GM04503 (cell line): ENCODE measurements at places on chromosomes 7 and 10.
A peak's percentile ranks its signal among the peaks of the same experiment; 100 is the strongest.

- DNase-seq, result peak; percentile 67
These were observed 20.6 kb downstream of the RBM20 start for GRCh38 chr10:110664483-110665420.

DNA sequence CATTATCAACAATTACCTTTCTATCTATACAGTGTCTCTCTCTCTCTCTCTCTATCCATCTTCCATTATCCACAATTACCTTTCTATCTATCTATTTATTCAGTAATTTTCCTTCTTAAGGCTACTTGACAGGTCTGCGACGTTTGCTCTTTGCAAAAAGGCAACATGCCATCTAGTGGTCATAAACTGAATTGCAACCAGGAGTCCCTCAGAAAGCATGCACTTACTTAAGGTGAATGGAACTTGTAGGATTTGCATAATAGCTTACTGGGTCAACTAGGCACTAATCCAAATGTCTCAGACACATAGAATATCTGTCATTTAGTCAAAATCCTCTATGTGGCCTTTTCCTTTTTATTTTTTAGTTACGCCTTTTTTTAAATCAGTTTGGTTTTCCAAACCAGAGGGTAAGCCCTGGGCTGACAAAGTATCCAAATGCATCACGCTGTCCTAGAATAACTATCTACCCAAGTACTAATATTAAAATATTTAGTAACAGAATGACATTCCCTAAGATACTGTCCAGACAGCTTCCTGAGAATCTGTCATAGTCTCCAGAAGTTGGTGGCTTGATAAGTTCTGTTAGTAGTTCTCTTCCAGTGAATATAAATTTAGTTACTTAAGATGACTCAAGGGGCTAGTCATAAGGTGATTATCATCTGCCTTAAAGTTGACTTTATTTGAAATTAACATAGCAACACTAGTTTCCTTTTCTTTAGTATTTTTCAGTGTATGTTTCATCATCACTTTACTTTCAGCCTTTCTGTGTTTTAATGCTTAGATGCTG is 208.3 kb downstream of the PPP1R3A start:
- DNase-seq, result peak; percentile 34

DNA sequence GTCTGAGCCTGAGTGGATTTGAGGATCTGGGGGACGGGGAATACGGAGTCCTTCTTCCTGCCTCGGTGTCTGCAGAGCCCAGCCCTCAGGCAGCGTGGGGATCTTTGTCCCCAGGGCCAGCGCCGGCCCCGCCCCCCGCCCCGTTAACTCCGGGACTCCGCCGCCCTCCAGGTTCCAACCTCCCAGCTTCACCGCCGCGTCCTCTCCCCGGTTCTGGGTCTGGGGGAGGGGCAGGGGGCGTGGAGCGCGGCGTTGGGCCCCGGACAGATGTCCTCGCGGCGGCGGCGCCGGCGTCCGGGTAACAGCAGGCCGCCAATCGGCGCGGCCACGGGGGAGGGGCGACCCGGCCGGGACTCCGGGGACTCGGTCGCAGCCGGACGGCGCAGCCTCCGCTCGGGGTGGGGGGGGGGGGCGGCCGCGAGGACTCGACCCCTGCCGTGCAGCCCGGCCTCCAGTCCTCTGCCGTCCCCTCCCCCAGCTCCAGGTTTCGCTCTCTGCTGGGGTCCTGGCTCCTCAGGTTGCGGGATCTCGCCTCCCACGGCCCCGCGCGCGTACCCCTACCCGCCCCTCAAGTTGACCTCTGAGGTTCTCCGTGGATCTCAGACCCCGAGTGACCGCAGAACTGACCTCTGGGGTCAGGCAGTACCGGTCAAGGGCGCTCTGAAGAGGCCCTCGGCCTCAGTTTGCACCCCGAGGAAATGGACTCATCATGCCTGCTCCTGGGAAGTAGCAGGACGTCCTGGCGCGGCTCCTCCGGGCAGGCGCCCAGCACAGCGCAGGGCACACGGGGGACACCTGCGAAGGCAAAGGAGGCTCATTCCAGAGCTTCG is 2.3 kb upstream of the ELFN1 start:
- DNase-seq, result no peak

DNA sequence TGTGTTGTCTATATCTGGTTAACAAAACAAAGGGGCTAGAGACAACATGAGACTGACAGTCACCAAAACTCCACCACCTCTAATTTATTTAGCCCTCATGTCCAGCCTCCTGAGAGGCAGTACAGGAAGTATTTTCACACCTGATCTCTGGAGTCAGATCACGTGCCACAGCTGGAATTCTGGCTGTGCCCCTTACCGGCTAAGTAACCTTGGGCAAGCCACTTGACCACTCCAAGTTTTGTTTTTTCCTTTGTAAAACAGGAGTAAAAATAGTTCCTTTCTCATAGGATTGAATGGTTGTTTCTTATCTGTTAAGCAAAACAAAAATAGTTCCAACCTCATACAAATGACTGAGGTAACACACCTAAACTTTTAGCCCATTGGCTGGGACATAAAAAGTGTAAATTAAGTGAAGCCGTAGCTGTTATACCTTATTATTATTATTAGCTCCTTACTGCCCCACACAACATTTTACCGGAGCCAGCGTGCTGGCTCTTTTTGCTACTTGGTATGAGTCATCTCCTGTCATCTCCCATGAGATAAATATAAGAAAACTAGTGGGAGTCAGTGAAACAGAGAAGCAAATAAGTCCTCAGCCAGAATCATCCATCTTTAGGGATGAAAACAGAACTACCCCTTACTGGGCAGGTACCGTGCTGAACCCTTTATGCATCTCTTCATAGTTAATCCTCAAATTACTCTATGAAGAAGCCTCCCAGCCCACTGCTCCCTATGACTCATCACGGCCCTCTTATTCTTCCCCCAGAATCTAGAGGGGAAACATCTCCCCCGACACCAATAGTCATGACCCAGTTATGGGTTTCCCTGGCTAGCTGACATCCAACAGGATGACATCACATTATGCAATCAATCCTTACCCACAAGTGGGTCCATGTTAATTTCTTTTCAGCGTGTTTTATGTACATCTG is 44.9 kb downstream of the PPP1R3C start:
- no peak for DNase-seq

GRCh38 chr7:155193716-155194115 is 104.0 kb upstream of the INSIG1 start:
- DNase-seq, result no peak

DNA sequence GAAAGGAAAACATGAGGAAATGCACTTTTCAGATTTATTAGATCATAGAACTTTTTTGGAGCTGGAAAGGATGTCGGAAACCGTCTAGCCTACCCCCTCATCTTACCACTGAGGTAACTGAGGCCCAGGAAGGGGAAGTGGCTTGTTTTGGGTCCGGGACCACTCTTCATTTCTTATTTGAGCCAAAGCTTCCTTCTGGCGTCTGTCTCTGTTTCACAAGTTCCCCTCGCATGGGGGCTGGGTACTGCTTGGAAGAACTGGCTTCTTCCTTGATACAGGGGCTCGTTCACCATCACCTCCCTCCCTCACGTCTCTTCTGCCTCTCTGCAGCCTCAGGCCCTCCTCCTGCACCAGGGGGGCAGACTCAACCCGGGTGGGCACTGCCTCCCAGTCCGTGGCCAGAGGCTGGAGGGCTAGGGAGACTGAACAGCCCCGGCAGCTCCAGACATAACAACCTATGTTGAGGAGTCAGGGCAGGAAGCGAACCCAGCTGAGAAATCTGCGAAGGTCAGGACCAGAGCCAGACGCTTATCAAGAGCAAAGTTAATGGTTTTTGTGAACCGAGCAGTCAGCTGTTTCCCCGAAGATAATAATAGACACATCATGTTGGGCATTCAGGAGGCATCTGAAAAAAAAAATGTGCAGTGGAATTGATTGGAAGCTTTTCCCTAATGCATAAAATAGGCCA is 12.9 kb downstream of the HTRA1 start:
- no peak for DNase-seq

DNA sequence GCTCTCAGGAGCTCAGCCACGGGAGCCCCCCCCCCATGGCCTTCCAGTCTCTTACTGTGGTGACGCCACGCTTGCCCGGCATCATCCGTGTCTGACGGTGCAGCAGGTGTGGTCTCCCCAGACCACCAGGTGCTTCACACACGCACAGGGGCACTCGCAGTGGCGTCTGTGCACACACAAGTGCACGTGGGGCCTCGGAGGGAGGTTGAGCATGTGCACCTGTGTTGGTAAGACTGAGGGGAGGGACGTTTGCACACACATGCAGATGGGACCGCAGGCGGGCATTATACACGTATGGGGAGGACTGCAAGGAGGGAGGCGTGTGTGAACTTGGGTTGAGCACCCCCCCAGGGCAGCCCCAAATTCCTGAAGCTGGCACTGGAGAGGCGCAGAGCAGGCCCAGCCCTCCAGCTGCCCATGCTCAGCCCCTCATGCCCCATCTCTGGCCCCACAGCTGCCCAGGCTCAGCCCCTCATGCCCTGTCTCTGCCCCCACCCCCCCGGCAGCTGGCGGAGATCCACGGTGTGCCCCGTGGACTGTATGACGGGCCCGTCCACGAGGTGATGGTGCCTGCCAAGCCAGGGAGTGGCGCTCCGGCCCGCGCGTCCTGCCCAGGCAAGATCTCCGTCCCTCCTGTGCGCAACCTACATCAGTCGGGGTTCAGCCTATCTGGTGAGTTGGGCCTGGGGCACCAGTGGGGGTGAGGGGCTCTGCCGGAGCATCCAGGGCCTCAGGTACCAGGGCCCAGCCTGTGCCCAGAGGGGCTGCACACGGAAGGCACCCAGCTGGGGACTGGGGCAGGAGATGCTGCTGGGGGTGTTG is 16.7 kb downstream of the DPYSL4 start:
- DNase-seq, result no peak

GRCh38 chr10:103171278-103171677 is 21.8 kb downstream of the NT5C2 start:
- no peak for DNase-seq

- DNase-seq, result no peak
These were observed 11.0 kb upstream of the TRIM8 start for GRCh38 chr10:102633287-102633686.

GRCh38 chr10:26544932-26545331 is 106.8 kb downstream of the APBB1IP start:
- no peak for DNase-seq

DNA sequence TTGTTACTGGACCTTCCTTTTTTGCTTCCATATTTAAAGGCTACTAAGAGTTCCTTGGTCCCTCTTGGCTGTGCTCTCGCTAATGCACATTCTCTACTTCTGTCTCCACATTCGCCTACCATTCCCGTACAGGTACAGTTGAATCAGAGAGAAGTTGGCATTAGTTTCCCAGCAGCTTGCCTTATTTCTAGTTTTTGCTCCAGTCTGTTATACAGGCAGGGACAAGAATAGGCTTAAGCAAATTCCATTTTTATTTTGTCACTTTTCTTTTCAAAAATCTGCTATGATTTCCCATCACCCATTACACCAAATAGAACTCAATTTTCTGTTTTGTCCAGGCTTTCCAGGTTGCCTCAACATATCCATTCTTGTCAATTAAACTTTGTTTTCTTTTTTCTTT is 29.9 kb downstream of the DYNC1I1 start:
- no peak for DNase-seq

DNA sequence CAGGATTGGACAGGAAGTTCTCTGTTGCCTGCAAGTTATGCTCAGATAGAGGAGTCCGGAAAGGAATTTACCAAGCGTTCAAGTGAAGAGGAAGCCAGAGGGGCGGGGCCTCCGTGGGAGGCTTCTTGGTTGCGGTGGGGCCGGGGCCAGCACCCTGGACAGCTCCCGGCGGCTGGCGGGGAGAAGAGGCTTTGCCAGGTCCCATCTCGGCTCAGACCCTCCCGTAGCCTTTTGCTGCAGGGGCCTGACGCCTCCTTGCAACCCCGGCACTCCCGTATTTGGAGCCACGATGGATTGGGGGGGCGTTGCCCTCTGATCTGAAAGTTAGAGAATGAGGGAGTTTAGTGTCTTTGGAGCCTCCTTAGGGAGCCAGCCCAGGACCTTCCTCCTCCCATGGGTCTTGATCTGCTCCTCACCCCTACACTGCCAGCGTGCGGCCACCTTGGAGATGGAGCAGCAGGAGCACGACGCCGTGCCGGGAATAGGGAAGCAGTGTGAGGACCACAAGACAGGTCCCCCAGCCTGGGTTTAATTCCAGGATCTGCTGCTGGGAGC is 3.1 kb upstream of the SLC18A3 start:
- DNase-seq, result no peak

DNA sequence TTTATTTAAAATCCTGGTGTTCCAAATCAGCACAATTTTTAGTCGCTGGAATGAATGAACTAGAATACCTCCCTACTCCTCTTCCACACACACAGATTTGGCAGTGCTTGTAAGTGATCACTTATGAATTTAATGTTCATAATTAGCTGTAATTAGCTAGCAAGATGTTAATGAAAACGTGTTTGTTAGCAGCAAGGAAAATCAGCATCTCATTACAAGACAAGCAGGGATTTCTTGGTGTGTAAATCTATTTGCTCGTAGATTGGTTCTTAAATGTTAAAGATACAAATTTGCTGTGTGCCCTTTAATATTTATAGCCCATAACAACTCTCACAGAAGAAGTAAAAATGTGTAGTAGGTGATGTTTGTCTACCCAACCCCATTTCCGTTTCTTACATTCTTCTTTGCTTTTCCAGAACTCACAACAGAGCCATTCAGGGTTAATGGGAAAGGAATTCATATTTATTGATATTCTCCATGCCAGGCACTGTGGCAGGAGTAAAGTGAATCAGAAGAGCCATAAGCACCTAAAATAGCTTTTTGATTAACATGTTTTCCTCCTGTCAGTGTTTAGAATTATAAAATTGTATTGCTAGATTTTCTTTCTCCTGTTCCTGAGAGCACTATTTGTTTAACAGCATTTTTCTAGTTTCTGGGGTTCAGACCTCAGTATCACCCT is 49.6 kb downstream of the SEMA3C start:
- DNase-seq, result no peak

GRCh38 chr7:3670898-3671297 is 369.8 kb downstream of the SDK1 start:
- DNase-seq, result no peak

- DNase-seq, result no peak
These were observed 216.9 kb downstream of the DYNC1I1 start for GRCh38 chr7:95989301-95989700.

DNA sequence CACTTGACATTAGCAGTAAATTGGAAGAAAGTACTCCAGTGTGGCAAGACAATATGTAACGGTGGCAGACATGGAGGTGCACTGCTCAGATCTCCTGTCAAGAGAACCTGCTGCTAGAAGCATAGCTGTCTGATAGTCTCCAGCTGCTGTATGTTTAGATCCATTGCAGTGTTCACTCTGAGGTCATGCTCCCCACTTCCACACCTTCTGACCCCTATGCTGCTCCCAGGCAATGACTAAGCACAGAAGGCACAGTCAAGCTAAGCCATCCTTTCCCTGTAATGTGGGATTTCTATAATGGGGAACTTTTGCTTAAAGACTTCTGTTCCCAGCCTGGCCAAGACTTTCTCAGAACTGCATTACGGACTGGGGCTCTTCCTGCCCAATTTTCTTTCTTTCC is 315.8 kb downstream of the HPSE2 start:
- DNase-seq, result no peak

DNA sequence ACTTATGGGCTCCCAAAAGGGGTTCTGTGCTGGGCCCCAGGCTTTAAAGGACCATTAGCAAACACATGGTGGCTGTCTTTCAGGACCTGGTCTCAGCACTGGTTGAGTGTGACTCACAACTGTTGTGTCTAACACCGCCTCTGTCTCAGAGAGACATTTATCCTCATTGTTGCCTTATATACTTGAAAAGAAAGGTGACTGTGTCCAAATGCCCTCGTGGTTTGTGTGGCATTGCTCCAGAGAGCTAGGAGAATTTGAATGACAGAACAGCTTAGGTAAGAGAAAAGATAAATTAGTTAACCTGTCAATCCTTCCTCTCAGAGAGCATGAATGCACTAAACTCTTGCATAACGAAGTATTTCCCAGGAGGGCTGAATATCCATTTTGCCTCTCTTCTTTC is 14.5 kb upstream of the FAM13C start:
- no peak for DNase-seq
